Kidney glomerular epithelial cell (primary cell): ENCODE measurements at places on chromosomes 12 and 14.

DNA sequence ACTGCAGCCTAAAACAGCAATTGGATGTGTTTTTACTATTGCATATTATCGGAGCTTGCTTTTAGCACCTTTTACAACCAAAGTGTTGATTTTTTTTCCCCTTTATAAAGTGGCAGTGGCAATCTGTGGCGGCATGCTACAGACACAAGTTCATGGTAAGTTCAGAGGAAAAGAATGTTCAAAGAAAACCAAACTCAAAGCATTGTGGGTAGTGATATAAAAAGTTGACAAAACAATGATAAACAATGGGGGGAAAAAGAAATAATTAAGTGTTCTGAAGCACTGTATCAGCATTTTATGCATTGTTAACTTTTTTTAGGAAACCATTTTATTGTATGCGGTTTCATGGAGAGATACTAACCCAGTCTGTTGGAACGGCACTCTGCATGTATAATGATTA lies 492.0 kb upstream of the SOX5 start:
- no peak for DNase-seq

GRCh38 chr14:96793547-96793946 lies 3.6 kb upstream of the VRK1 start:
- DNase-seq, result no peak

DNA sequence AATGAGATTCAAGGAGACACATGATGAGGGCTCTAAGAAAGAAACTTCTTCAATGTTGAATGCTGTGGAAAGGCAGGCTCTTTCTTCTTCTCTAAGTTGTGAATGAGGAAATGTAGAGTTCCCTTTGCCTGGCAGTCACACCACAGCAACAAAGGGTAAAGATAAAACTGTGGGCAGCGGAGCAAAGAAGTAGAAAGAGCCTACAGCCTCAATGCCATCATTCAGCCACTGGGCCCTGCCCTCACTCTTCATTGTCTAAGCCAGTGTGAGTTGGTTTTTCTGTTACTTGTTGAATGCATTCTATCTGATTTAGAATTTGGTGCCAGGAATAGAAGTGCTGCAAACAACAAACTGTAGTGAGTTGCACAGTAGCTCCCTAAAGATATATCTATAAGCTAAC lies 12.2 kb downstream of the SDR9C7 start:
- DNase-seq, result no peak

DNA sequence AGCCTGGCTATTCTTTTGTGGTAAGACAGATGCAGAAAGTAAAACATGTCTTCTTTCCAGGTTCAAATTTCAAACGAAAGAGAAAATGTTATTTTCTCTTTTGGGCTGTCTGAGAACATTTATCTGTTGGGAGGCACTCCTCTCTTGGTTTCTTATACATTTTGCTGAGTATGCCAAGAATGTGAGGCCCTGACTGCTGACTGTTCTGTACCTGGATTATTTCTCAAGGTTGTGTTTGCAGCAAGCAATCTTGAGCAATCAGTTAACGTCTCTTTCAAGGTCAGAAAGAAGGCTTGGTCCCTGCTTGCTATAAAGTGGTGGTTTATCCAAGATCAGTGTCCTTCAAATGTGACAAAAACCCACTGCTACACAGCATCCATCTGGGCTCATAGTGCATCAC lies 9.8 kb downstream of the SSTR1 start:
- DNase-seq, result no peak

- DNase-seq, result no peak
Measured at GRCh38 chr14:77714926-77715325, 7.0 kb downstream of the SLIRP start.

DNA sequence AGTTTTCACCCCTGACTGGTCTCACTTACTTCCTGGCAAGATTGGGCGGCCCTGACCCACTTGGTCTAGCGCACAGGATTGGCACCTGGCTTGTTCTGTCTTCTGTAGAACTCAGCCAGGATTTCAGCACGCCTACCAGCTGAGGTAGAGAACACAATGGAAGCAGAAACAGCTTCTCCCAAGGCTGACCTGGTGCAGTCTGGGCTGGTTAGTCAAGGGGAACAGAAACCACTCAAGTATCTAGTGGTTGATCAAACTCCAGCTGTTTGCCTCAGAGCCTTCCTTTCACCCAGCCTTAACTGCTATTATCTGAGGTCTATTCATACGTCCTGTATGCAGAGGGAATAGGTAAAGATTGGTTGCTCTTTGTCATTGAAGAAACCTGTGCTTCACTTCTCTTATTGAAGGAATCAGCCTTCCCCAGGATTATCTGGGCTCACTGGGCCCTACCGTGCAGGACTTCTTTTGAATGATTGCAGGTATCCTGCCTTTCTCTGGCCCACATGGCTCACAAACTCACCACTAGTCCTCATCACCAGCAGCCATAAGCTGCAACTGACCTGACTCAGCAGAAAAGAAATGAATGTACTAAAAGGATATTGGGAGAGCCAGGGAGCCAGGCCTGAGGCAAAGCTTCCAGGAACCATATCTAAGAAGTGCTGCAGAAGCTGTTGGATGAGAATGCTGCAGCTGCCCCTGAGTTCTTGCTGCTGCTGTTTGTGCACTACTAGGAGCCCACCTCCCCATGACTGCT lies 2.5 kb upstream of the PLEKHD1 start:
- peak; percentile 58 for DNase-seq

GRCh38 chr12:125132698-125133400 lies 67.6 kb downstream of the AACS start:
- DNase-seq, result no peak

- DNase-seq, result no peak
Measured at GRCh38 chr12:94705676-94706075, 55.3 kb upstream of the TMCC3 start.

GRCh38 chr14:64118892-64119291 lies 175.3 kb downstream of the ESR2 start:
- DNase-seq, result no peak

DNA sequence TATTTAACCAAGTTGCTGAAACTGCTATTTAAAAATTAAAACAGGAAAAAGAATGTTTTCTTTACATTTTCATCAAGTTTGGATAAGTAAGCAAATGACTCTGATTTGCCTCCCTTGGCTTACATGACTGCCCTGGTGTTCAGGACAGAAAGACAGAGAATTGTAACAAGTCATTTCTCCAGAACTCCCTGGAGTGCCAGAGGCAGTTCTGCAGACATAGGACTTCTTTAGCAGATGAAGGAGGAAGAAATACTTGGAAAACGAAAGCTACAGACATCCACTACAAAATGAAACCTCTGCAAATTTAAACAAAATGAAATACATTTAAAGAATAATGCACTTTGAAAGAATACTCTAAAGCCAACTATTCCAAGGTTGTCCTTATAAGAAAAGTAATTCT lies 253.9 kb downstream of the LRFN5 start:
- no peak for DNase-seq

DNA sequence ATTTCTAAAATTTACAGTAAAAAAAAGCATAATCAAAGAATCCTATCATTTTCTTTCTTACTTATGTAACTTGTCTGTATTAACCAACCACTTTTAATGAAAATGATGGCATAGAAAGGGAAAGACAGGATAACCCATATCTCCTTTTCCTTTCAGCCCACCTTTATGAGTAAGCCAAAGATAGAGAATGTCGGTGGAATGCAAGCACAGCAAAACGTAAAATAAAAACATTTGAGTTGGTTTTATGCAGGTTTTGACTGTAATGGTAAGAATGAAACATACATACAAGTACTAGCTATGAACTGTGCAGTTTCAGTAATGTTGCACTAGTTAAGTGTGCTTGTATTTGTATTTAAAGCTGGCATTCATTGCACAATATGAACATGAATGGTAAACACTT lies 360.3 kb downstream of the FOXG1 start:
- DNase-seq, result no peak

DNA sequence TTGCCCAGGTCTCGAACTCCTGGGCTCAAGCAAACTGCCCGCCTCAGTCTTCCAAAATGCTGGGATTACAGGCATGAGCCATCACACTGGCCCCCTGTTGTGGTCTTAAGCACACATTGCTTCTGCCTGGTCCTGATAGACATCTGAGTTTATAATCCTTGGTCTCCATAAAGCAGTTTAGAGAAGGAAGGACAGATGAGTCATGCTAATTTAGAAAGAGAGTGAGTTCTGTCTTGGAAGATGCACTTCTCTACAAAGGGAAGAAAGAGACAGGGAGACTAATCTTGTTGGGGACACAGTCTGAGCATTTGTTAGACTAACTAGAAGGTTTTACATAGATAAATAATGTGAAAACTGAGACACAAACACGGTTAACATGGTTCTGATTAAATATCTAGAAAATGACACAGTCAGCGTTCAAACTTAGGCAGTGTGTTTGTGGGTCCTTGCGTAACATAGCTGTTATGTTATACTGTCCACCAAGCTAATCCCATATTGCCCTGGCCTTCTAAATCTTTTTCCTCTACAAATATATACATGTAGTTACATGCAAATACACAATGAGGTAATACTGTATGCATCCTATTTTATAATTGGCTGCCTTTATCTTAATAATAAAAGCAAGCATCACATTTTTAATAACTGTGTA lies 31.0 kb downstream of the SAMD4A start:
- DNase-seq, result no peak

DNA sequence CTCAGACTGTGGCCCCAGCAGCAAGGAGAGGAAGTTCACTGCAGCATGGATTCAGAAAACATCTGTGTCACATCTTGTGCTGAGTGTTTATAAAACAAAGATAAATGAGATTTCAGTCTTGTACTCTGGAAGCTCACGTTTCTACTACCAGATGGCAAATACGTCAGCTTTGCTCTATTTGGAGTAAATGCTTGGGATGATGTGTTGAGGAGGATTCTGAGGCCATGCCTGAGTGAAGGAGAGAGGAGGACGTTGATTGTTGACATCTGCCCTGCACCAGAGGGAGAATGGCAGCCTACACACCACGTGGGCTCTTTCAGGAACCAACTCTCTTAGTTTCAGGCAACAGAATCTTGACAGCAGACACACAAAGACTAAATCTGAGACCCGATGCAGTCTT lies 188.9 kb downstream of the TMEM132C start:
- DNase-seq, result no peak

GRCh38 chr14:90336985-90337384 lies 5.2 kb upstream of the NRDE2 start:
- no peak for DNase-seq

DNA sequence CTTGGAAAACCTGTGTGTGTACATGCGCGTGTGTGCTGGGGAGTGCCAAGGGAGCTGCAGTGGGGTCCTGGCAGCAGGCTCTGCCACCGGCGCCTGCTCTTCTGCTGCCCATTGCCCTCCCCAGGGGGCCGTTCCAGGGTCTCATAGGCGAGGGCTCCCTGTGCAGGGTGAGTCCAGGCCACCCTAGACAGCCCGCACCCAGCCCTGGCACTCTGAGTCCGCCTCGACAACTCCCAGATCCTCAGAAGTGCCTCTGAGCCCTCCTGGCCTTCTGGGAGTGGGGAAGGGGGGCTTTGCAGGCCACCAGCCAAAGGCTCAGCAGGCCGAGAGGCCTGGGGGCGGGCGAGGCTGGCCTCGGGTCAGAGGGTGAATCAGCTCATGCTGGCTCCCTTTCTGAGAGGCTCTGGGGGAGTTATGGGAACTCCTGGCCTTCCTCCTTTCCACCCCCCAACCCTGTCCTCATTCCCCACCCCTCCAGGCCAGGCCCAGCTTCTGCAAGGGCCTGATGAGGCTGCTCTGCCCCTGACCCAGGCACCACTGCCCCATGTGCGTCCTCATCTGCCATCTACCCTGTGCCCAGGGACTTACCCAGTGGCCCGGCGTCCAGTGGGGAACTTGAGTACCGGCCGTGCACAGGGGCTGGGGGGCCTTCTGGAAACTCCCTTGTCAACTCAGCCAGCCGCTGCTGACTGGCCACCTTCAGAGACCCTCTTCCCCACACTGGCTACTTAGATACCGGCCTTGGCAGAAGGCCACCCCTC lies 2.1 kb upstream of the TEDC1 start:
- DNase-seq, result no peak

- DNase-seq, result no peak
Measured at GRCh38 chr12:23815810-23816209, 133.7 kb downstream of the SOX5 start.

GRCh38 chr12:85825746-85826145 lies 10.5 kb downstream of the RASSF9 start:
- DNase-seq, result peak; percentile 92

- no peak for DNase-seq
Measured at GRCh38 chr14:34824826-34825225, 50.3 kb downstream of the BAZ1A start.

- DNase-seq, result no peak
Measured at GRCh38 chr14:89700801-89701200, 253.7 kb downstream of the EFCAB11 start.

DNA sequence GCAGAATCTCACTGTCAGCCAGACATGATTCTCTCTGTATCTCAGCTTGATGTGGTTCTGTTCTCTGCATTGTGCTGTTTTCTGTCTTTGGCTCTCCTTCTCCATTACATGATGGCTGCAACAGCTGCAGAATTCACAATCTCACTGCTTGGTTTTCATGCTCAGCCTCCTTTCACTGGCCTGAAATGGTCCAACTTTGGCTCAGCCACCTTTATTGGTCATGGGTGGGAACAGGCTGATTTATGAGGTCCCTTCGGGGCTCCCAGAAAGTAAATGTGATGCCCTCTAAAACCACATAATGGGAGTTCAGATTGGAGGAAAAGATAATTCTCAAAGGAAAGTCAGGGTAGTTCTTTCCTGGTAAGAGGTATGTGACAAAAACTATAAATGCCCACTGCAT lies 597.0 kb downstream of the ETNK1 start:
- DNase-seq, result no peak

- DNase-seq, result no peak
Measured at GRCh38 chr12:113500782-113501311, 29.2 kb upstream of the LHX5 start.

GRCh38 chr14:93010522-93011140 lies 87.7 kb downstream of the CHGA start:
- DNase-seq, result no peak

DNA sequence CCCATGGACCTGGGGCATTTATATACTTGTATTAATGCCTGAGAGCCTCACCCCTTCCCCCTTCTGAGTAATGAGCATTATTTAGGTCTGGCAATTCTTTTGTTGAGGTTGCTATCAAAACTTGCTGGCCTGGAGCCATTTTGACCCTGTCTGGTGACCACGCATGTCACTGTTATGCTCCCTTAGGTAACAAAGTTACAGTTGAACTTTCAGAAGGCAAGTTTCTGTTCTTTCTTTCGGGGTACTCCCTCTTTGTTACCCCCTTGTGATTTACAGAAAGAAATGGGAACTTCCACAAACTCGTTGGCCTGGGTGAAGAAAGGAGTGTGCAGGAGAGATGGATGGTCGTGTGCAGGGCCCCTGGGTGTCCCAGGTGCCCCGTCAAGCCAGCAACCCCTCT lies 305.4 kb downstream of the DPF3 start:
- DNase-seq, result no peak
